ENCODE measurements at places on chromosomes 13 and 19.

DNA sequence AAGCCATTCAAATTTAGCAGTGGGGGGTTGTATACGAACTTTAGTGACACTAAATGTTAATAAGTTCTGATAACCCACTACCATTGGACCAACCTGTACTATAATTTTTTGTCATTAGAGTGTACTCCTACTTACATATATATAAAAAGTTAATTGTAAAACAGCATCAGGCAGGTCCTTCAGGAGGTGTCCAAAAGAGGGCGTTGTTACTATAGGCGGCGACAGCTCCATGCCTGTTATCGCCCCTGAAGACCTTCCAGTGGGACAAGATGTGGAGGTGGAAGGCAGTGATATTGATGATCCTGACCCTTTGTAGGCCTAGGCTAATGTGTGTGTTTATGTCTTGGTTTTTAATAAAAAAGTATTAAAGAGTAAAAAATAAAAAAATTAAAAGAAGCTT, 27.5 kb downstream of the SPRYD7 start:
- no peak for DNase-seq

DNA sequence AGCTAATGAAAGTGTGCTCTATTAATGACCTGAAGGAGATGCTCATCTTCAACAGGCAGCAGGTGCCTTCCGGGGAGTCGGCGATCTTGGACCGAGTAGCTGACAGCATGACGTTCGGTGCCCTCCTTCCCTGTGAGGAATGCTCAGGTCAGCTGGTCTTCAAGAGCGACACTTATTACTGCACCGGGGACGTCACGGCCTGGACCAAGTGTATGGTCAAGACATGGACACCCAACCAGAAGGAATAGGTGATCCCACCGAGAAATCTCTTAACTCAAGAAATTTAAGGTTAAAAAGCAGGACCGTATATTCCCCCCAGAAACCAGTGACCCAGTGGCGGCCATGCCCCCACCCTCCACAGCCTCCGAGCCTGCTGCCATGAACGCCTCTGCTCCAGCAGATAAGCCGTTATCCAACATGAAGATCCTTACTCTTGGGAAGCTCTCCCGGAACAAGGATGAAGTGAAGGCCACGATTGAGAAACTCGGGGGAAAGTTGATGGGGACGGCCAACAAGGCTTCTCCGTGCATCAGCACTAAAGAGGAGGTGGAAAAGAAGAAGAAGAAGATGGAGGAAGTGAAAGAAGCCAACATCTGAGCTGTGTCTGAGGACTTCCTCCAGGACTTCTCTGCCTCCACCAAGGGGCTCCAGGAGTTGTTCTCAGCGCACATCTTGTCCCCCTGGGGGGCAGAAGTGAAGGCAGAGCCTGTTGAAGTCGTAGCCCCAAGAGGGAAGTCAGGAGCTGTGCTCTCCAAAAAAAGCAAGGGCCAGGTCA, 22.8 kb upstream of the ANKRD10 start:
- no peak for DNase-seq

DNA sequence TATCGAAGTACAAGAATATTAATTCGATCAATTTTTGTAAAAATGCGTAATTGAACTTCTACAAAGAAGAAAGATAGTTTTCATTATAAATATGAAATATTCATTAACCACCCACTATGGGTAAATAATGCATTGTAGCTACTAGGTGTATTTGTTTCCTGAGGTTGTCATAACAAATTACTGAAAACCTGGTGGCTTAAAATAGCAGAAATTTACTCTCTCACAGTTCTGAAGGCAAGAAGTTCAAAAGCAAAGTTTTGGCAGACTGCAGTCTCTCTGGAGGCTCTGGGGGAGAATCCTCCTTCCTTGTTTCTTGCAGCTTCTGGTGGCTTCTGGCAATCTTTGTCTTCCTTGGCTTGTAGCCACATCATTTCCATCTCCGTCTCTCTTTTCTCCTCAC, 99.2 kb upstream of the MIR17HG start:
- no peak for DNase-seq

GRCh38 chr13:106815545-106815944, 247.6 kb upstream of the ARGLU1 start:
- no peak for DNase-seq

- DNase-seq = no peak
These were observed 12.7 kb upstream of the TIMM50 start for GRCh38 chr19:39467941-39468340.

DNA sequence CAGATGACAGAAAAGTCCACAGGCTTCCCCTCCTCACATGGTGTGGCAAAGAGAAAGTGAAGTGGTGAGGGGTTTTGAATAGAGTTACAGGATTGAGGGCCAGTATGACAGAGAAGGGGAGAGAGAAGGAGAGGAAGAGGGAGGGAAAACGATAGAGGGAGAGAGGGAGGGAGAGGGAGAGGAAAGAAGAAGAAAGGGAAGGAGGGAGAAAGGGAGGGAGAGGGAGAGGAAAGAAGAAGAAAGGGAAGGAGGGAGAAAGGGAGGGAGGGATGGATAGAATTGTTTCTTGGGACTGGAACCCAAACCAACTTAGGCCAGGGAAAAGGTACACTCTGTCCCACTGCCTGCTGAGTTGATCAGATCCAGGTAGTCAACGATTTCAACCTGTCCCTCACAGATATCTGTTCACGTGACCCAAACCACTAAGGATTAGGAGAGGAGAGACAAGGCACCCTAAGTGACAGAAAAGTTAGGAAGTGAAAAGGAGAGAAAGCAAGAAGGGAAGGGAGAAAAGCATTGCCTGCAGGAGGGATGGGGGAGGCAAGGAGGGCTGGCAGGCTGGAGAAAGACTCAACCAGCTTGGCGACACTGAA, 8.1 kb upstream of the IGFL3 start:
- no peak for DNase-seq

DNA sequence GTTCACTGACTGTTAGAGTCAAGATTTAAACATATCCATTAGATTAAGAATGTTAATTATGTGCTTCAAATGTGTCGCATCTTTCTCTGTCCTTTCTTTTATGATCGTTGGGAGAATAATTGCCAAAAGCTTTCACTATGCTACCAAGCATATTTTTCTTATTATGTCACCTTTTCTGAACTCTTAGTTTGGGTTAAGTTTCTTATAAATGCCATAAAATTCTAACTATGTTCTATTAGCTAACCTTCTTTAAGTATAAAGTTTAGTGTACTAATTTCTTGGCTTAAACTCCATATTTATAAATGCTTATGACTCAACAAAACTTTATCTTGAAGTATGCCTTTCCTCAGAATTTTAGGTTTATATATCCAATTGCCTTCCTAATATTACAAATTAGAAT, 1759.4 kb downstream of the PCDH9 start:
- no peak for DNase-seq

GRCh38 chr13:51232328-51232727, 10.1 kb downstream of the FAM124A start:
- DNase-seq = no peak

GRCh38 chr19:20080656-20081055, 2.9 kb downstream of the ZNF90 start:
- DNase-seq = no peak

DNA sequence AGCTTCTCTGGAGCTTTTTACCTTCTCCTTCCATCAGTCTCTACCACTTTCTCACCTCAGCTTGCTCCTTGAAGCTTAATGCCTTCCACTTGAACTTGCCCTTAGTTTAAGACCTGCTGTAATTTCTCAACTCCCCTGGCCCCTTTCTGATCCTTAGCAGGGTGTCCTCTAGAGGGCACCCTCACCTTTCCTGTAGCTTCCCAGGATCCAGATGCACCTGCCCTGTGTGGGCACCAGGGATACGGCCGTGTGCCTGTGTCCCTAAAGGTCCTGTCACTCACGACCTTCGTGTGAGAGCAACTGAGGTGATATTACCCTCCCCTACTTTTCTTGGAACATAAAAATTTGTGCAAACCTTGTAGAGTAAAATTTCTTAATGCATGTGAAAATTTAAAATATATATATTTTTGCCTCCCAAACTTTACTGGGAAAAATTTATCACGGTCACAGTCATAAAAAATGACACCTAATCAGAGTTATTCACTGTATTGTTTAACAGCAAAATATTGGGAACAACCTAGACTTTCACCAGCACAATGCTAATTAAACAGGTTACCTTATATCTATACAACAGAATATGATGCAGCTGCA, 46.4 kb downstream of the PSG3 start:
- peak; percentile 2 for DNase-seq

DNA sequence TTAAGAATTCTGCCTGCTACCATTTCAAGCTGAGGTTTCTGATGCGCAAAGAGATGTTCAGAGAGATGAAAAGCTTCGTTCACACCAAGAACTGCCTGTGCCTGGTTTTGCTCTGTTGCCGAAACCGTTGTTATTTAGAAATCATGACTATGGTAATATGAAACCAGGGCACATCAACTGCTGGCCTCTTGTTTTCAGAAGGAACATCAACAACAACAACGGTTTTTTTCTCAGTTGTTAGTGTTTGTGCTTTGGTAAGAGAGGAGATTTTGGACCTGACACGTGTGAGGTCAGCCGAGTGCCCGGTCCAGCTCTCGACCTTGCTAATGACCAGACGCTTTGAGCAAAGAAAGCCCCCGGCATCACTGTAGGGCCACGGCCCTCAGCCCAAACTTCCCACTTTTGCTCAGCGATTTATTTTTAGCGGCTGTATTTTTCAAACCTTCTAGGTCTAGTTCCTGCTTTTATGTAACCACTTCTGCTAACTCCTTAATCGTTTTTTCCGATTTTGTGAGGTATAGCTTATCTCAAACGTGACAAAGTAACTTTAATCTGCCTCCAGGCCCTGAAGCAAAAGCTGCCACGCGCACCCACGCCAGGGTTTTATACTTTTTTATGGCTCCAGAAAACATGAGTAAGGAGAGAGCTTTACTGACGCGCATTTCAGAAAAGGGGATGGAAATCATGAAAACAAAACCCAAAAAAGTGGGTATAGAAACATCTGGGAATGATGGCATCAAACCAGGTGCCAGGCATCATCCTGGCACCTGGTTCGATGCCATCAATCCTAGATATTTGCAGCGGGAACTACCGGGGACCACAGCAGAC, 42.0 kb downstream of the KLF2 start:
- DNase-seq = no peak

GRCh38 chr13:46551410-46552302, 1.3 kb upstream of the LRCH1 start:
- peak; percentile 36 for DNase-seq

DNA sequence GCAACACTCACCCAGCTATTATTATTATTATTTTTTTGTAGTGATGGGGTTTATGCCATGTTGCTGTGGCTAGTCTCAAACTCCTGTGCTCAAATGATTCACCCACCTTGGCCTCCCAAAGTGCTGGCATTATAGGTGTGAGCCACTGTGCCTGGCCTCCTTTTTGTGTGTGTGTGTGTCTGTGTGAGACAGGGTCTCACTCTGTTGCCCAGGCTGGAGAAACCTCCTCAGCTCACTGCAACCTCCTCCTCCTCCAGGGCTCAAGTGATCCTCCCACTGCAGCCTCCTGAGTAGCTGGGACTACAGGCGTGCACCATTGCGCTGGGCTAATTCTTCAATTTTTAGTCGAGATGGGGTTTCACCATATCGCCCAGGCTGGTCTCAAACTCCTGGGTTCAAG, 3.6 kb upstream of the MYDGF start:
- DNase-seq = no peak

DNA sequence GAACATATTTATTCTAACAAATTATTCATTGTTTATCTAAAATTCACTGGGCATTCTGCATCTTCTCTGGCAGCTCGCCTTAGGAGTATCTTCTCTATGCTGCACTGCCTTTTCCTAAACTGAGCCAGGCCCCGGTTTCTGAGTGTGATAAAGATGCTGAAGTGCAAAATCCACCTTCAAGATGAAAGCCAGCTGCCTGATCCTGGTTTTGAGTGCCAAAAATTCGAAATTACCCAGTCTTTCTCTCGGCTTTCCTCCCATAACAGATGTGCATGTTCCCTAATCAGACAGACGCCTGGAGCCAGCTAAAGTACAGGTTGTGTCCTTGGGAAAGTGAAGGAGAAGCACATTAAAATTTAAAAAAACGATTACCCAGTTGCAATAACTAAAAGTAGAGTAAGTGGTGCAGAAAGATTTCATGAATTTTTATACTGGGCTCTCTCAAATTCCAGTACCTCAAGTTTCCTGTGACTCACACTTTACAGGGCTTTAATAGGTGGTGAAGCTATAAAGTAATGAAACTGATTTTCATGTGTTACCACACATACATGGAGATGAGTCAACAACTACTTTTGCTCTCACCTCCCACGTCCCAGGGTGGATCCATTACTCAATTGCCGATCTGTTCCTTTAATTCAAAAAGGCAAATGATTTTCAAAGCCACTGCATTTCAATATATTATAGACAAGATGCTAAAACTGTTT, 65.0 kb upstream of the GTF2F2 start:
- no peak for DNase-seq

- DNase-seq = no peak
These were observed 1597.6 kb upstream of the MIR17HG start for GRCh38 chr13:89749888-89750287.

DNA sequence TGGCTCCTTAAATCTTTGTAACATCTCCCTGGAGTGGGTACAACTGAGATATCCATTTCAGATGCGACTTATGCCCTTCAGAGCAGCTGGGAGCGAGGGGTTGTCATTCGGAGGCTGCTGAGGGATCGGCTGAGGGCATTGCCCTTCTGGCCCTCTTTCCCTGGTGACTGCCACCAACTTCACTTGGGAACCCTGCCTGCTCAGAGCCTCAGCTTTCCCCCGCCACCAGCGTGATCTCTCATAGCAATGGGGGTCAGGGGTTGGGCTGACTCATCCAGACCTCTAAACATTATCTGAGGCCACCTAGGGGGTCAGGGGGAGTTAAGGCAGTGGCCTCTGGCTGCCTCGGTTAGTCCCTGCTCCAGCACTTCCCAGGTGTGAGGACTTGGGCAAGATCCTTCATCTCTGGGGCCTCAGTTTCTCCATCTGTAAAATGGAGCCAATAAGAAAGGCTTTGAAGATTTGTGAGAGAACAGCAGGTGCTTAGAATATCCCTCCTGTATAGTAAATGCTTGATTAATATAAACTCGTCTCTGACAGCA, 1.1 kb downstream of the PRX start:
- no peak for DNase-seq

DNA sequence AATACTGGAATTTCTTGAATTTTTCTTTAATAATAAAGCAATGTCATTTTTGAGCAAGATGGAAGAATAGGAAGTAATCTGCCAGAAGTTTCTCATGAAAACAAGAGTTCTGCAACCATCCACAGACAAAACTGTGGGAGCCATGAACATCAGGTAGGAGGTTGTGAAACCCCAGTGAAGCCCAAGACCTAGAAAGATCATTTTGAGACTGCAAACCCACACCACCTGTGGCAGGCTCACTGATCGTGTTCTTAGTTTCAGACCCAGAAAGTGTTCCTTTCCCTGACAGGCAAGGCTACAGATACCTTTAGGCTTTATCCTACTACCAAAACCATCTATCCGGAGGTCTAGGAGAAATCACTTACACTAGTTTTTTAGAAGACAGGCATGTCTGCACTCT, 2189.8 kb upstream of the PCDH20 start:
- no peak for DNase-seq

DNA sequence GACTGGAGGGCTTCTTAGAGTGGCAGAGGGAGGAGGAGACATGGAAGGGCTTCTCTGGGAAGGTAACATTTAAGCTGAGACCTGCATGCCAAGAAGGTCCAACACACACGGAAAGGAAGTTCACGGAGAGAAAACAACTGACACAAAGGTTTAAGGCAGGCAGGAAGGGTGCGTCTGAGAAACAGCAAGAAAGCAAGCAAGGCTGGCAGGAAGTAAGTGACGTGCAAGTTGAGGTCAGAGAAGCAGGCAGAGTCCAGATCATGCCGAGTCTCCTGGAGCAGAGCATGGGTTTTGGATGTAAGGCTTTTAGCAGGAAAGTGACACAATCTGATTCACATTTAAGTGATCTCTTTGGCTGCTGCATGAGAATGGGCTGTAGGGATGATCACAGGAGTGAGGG, 60.5 kb downstream of the ATP7B start:
- no peak for DNase-seq

GRCh38 chr19:9721861-9722260, 46.7 kb downstream of the ZNF846 start:
- no peak for DNase-seq

Measured in NCI-H1436 (cell line).